ENCODE measurements at places on chromosomes 2 and 18.

DNA sequence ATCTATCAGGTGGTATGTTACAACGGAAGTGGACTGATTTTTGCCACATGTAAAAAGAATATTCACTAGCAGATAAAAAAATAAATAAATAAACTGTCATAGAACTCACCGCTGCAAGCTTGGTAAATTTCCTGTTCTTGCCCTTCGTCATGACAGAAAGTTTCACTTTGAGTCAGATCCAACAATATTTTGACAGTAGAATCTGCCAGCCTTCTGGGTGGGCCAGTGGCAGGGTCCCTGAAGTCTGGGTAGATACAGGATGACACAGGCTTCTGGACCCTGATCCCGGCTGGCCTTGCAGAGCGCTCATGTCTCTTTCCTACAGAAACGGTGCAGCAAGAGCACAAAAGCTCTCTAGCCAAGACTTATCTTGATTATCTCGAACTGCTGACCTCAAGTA is 97.8 kb upstream of the PMAIP1 start:
- no peak for DNase-seq

GRCh38 chr18:48250918-48251317 is 158.3 kb downstream of the ZBTB7C start:
- no peak for DNase-seq

- DNase-seq: no peak
Measured at GRCh38 chr2:37720533-37721200, 49.2 kb upstream of the CDC42EP3 start.

DNA sequence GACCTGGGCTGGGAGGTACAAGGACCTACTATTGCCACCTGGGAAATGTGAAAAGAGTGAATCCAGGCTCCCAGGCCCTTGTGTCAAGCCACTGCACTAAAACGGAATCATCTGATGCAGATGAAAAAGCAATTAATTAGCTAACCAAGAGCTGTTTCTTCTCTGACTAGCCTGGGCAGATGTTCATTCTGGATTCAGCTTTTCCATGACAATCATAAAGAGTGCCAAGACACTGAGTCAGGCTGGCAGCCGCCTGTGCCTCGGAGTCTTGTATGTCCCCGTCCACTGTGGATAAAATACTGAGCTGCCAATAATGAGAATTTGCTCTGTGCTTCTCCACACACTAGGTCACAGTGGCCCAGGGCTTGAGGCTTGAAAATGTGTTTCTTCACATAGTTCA is 21.7 kb upstream of the LCLAT1 start:
- no peak for DNase-seq

GRCh38 chr18:48152549-48152948 is 222.1 kb upstream of the SMAD2 start:
- no peak for DNase-seq

GRCh38 chr2:177243476-177243875 is 21.1 kb downstream of the NFE2L2 start:
- no peak for DNase-seq

DNA sequence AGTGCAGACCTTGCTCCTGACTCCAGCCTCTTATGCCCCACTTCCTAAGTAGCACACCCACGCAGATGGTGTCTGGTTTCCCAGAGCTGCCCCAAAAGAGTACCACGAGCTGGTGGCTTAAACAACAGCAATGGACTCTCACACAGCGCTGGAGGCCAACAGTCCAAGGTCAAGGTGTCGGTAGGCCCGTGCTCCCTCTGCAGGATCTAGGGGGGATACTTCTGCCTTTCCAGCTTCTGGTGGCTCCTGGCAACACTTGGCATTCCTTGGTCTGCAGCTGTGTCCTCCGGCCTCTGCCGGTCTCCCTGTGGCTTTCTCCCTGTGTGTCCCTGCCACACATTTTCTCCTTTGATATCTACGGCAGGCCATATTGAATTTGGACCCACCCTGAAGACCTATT is 99.0 kb downstream of the TSHZ1 start:
- no peak for DNase-seq

GRCh38 chr2:137943678-137944347 is 20.5 kb upstream of the HNMT start:
- no peak for DNase-seq

DNA sequence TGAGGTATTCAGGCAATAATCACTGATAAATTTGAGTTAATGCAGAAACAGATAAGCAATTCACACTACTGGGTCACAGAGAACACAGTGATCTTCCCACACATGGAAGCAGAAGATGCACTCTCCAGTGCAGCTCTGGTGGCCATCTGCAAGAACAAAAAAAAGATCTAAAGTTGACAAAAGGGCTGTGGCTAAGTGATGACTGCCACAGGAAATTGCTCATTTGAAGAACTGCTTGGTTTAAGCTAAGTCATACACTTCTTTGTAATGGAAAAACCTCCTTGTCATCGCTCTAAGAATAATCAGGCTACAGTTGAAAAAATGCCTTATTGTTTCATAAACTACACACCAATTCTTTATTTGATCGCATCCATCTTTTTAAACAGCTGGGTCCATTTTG is 115.1 kb downstream of the DTNB start:
- DNase-seq: no peak

- no peak for DNase-seq
Measured at GRCh38 chr2:20637147-20637546, 13.8 kb downstream of the HS1BP3 start.

DNA sequence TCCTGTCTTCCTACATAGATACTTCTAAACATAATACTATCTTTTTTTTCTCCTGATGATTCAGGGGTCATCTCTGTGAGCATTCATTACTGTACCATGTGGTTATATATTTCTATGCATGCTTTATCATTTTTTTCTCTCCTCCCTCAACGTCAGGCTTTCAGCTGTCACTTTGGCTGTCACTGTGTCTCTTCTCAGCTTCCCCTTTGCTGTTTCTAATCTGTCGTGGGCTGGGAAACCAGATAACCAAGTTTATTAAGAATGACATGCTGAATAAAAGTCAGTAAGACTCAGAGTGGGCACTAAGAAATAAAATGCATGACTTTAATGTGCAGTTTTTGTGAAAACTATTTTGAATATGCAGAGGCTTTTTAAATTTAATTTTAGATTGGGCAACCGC is 344.6 kb downstream of the NRXN1 start:
- DNase-seq: no peak

GRCh38 chr2:209424199-209424701 is 403 bp downstream of the MAP2 start:
- no peak for DNase-seq

- DNase-seq: no peak
Measured at GRCh38 chr2:47870641-47871540, 35.4 kb downstream of the FBXO11 start.

GRCh38 chr2:175929850-175930249 is 72.2 kb downstream of the LNPK start:
- no peak for DNase-seq

DNA sequence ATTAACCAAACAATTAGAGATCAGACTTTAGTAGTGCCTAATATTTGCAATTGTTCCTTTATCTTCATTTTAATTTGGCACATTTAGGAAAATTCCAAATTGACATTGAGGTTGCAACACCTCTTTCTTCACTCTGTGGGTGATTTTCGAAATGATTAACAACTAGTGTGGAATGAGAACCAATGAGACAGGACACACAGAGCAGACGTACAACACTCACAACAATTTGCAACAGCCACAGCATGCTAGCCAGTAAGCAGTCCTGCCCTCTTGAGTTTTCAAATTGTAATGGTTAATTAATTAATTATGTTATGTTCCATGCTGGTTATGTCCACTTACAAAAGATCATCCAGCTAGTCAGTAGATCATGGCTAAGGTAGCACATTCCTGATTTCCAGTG is 339.3 kb downstream of the LRP1B start:
- DNase-seq: no peak

DNA sequence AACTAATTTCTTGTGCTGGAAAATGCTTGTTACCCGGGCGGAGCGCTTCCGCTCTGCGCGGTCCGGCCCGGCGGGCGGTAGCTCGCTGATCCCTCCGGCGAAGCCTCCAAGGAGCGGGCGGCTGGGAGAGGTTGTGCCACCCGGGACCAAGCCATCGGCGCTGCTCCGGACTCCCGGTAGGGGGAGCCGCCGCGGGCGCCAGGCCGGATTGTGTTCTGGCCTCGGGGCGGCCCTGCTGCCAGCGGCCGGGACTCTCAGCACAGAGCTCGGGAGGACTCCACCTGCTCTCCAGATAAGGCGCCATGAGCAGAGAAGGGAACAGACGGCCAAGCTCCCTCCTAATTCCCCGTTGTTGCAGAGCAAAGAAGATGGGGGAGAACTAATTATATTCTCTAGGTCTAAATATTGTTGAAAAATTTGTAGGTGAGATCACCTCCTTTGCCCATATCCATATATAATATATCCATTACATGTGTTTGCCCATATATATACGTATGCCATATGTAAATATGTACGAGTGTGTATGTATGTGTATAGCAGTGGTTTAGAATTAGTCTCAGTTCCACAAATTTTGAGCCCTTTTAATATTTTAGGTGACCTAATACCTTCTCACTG is 13.8 kb upstream of the SATB2 start:
- no peak for DNase-seq

DNA sequence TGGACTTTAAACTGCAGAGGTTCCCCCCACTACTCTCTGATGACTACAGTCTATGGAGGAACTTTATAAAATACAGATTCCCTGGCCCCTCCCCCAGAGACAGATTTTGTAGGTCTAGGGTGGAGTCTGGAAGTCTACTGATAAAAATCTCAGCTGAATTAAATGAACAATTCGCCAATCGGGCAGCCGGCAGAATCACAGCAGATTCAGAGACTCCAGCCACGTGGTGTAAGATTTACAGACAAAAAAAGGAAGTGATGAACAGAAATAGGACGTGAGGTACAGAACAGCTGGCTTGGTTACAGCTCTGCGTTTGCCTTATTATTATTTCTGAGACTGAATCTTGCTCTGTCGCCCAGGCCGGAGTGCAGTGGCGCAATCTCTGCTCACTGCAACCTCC is 21.4 kb upstream of the MTA3 start:
- no peak for DNase-seq

- no peak for DNase-seq
Measured at GRCh38 chr2:184067502-184067901, 530.8 kb upstream of the ZNF804A start.

DNA sequence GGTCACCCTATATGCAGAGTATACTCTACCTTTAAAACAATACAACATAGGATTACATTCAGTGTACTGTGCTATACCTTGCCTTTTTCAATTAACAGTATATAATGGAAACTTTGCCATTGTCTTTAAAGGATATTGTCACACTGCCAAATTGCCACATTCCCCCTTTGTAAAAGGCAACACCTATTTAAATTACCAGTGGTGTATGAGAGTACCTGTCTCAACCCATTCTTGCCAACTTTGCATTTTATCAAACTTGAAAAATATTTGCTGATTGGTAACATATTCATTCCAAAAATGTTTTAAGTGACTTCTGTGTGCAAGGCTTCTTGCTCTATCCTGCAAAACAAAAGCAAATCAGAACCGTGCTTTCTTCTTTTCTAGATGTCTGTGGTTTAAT is 92.9 kb downstream of the FMNL2 start:
- no peak for DNase-seq

GRCh38 chr18:65859075-65859474 is 108.3 kb downstream of the CDH7 start:
- DNase-seq: no peak

DNA sequence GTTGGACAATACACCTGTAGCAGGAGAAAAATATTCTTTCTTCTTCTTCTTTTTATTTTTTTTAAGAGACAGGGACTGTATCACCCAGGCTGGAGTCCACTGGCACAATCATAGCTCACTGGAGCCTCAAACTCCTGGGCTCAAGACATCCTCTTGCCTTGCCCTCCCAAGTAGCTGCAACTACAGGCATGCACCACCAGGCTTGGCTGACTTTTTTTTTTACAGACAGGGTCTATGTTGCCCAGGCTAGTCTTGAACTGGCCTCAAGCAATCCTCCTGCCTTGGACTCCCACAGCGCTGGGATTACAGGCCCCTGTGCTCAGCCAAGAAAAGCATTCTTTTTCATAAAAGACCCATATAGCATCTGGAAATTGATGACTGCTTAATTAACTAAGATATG is 17.1 kb upstream of the ARHGAP28 start:
- no peak for DNase-seq

DNA sequence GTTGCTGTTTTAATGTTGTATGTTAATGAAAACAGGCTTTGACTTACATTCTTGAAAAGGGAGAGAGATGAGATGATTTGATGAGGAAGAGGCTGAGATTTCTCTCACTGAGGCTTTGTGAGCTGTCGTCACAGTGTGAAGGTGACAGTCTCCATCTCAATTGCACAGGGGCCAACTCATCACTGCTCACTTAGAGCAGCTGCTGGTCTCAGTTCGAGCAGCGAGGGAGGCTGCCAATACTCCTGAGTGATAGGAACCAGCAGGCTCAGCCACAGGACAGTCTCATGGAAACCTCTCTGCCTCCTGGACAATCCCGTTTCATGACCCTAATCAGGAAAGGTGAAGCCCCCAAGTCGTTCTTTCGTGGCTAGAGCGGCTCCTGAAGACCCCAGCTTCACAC is 170.7 kb upstream of the SOX11 start:
- no peak for DNase-seq

DNA sequence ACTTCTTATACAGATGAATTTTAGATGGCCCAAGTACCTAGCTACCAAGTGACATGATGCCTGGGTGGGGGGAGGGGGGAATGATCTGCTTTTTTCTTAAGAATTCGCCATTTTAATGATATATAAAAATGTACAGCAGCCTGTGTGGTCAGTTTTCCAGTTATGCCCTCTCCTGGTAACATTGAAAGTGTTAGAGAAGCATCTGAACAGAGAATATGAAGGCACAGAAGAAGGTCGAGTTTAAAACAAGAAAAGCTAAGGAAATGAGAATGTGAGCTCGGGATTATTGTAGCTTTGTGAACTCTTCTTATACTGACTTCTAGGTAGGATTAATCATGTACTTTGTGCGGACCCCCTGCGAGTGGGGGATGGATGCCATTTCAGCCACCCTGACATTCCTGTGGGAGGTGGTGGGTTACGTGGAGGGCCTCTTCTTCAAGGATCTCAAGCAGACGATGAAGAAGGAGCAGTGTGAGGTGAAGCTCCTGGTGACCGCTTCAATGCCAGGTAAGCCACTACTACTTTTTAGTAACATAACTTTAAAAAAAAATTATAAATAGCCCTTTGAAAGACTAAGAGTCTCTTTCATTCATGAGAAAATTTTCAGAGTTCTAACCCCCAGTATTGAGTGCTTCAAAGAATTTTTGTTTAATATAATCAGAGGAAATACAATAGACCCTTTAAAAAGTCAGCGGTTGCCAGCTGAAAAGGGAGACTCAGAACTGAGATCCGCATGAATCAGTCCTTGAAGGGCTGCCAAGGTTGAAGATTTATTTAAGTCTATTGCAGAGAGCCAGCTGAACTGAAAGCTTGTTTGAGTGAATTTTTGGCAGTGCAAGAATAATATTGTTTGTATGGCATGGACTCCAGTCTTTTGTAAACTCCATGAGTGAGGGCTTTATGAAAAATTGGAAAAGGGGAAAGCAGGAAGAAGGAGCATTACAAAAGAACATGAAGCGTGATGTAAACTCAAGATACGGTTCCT is 68.6 kb upstream of the RPE start:
- no peak for DNase-seq

DNA sequence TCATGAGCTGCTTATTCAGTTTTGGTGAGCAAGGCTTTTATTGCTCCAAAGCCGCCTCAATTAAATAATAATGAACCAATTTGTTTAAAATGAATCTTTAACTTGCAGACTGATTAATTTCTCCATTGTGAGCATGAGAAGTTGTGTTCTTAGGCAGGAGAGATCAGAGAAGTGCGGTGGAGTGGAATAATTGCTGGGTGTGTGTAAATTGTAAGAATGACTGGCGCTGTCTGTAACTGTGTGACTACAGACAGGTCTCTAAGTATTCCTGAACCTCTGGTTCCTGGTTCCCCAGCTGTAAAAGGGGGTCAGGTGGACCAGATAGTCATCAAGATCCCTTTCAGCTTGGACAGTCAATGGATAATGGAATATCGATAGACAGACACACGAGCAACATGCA is 98.0 kb upstream of the EFEMP1 start:
- no peak for DNase-seq

All from NCI-H1048 (cell line).